NCI-H2081 treated with DMSO at 0.1 percent for 48 hours (cell line): ENCODE measurements at places on chromosomes 7 and 10.

- no peak for DNase-seq
Observed at GRCh38 chr10:31095677-31096560, 64.3 kb upstream of the ZNF438 start.

DNA sequence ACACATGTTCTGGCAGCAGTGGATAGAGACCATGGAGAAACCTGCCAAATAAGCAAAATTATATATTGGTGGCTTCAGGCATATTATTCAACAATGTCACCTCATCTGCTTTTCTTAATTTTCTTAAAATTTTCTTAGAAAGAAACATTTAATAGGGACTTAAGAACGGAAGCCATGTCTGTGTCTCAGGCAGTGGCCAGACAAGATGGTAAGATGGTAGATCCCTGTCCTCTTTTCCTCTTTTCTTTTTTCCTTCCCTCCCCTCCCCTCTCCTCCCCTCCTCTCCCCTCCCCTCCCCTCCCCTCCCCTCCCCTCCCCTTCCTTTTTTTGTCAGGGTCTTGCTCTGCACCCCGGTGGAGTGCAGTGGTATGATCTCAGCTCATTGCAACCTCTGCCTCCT lies 24.2 kb upstream of the ICA1 start:
- DNase-seq = no peak

DNA sequence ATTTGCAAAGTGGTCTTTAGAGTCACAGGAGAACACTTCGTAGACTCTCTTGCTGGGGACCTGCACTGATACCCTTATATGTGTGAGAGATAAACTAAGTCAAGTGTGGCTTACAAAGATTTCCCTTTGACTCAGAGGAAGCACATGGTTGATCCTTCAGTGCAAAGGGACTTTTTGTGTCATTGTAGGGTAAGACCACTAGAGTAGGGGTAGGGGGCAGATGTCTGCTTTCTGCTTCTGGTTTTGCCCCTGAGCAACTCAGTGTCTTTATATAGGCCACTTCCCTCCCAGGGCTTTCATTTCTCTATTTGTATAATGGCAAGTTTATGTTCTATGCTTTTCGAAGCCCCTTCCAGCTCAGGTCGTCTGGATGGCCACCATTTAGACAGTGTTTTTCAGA lies 281.7 kb downstream of the SORCS3 start:
- DNase-seq = no peak

DNA sequence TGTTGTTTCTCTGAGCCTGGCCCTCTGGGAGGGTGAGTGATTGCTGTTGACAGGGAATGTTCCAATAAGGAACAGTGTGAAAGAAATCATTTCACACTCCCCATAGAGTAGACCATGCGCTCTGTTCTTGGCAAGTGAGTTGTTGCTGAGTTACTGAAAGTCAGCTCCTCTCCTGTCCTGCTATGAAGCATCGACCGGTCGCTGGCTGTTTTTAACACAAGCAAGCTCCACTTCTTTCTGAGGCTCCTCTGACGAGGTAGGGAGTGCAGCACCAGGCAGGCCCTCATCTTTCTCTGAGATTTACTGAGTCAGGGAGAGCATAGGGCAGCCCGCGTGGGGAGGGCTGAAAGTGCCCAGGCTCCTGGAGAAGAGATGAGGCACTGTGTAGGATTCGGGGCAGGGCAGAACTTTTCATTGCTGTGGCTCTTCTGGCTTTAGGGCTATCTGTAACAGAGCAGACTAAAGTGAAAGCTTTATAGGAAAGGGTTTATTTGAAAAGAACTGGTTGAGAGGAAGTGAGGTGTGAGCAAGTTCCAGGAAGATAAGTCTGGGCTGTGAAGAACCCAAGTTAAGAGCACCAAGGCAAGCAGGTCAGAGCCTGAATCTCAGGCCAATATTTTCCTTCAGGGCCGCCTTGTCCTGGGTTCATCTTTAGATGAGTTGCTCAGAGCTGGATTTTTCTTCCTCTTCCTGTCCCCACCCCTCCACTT lies 332.2 kb downstream of the CCSER2 start:
- DNase-seq = no peak

DNA sequence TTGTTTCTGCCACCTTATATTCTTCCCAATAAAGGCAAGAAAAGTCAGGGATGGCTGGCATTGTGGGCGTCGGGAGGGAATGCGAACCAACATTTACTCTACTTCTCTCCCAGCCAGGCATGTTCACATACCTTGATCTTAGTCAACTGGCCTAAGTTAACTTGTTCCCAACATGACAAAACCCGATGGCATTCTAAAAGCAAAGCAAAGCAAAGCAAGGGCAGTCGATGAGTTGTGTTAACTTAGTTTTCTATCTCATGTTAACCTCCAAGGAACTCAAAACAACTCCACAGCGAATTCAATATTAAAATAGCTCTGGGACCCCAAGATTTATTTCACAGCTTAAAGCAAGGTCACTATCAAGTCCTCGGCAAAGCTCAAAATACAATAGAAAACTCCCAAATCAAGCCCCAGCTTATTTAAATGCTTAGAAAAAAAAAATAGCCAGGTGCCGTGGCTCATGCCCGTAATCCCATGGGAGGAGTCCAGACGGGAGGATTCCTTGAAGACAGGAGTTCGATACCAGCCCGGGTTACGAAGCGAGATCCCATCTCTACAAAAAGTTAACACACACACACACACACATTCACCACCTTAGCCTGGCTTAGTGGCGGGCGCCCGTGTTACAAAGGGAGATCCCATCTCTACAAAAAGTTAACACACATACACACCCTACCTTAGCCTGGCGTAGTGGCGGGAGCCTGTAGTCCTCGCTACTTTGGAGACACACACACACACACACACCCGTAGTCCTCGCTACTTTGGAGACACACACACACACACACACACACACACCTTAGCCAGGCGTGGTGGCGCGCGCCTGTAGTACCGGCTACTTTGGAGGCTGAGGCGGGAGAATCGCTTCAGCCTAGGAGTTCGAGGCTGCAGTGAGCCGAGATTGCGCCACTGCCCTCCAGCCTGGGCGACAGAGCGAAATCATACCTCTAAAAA lies 901 bp upstream of the CCNY start:
- DNase-seq = no peak

DNA sequence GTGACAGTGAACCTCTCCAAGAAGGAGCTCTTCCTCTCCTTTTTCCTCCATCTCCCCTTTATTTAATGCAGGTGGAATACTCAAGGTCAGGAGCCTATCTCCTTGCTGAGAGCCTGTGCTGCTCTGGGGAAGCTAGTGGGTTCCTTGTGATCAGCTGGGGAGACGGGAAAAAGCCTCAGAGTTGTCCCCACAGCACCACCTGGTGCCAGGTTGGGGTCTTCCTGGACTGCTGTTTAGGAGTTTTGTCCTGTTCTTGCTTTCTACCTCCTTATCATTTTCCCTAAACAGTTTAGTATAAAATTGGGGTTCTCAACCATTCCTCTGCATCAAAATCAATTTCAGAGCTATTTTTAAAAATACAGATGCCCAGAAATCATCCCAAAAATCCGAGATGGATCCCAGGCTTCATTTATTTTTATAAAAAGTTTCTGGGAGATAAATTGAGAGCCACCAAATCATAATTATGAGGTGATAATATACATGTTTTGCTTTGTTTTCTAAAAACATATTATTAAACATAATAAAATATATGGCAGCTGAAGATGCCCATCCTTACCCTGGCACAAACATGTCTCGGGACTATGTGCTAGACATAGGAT lies 44.3 kb downstream of the MACC1 start:
- no peak for DNase-seq

GRCh38 chr10:114283535-114284234 lies 44.6 kb downstream of the VWA2 start:
- no peak for DNase-seq

- no peak for DNase-seq
Observed at GRCh38 chr7:141729020-141729419, 9.1 kb upstream of the SSBP1 start.

- DNase-seq = no peak
Observed at GRCh38 chr10:101287997-101288635, 58.9 kb upstream of the LBX1 start.

GRCh38 chr10:29186221-29186620 lies 102.6 kb upstream of the LYZL1 start:
- no peak for DNase-seq

DNA sequence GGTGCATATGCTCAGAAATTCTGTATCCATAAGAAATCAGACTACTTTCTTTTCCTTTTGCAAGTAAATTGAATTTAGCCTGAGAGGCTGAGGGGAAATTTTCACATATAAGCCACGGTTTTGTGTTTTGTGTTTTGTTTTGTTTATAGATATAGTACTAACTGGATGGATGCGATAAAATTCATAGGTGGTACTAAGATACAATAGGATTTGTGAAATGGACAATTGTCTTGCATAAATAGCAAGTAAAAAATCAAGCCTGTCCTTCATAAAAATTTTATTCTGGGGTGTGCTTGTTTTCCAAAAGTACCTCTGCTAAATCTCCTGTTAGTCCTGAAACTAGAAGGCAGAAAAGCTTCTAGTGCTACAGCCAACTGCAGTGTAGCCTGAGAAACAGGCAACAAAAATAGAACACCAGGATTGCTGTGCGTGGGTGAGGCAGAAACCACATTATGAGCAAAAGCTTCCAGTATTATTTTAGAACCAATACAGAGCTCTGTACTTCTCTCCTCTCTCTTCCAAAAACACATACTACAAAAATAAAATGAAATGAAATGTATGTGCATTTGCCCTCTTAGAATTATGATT lies 634 bp upstream of the HDAC9 start:
- peak; percentile 89 for DNase-seq

GRCh38 chr10:12187321-12187905 lies 8.3 kb downstream of the NUDT5 start:
- DNase-seq = no peak

GRCh38 chr10:103822107-103822716 lies 33.2 kb downstream of the SH3PXD2A start:
- no peak for DNase-seq

DNA sequence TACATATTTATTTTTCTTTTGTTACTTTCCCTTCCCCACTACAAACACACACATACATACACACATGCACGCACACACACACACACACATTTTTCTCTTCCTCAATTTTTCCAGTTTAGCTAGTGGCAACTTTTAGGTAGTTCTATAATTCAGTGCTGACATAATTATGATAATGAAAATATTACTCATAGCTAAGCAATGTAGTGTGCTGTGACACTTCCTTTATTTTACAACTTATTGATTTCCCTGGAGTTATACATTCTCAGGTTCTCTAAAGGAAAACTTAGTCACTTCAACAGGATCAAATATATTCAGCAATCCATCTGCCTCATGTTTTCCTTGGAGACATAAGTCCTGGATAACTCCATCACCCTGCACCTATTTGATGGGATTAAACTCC lies 151.6 kb downstream of the CACNA2D1 start:
- DNase-seq = no peak
